ENCODE measurements at places on chromosomes 4 and X.

DNA sequence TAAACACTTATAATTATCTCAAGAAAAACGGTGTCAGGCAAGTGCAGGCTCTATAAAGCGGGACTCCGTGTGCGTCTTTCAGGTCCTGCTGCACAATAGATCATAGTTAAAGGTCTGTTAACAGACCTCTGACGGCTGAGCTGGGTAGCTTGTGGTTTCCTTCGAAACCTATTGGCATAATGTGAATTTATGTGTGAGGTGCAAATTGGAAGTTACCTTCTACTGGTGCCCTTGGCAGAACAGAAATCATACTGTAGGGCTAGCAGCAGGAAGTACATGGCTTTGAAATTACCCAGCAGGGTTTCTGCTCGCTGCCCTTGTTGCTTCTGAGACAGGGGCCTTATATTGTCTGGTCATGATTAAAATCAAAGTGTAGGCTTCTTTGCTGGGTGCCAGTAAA is 216.4 kb upstream of the HAND2 start:
- no peaks in the 10 kb centered on the region for H3K36me3 ChIP-seq
- peaks cover 11% of the 10 kb centered on the region for H3K4me1 ChIP-seq
- no peak overlapping the region for H3K27ac ChIP-seq
- no peak for DNase-seq

- no peak overlapping the region for H3K4me3 ChIP-seq
- no peaks in the 10 kb centered on the region for H3K4me1 ChIP-seq
- H3K36me3 ChIP-seq, result no peaks in the 10 kb centered on the region
- no peak for DNase-seq
- no peak overlapping the region for H3K27ac ChIP-seq
- no peaks in the 10 kb centered on the region for H3K27me3 ChIP-seq
These were observed 9.5 kb upstream of the CXCL8 start for GRCh38 chr4:73730867-73731266.

GRCh38 chrX:123308658-123309057 is 124.6 kb downstream of the GRIA3 start:
- no peak overlapping the region for H3K4me3 ChIP-seq
- DNase-seq, result no peak
- no peaks in the 10 kb centered on the region for H3K27me3 ChIP-seq
- H3K27ac ChIP-seq, result no peak overlapping the region
- no peaks in the 10 kb centered on the region for H3K36me3 ChIP-seq

- H3K27ac ChIP-seq, result no peak overlapping the region
- DNase-seq, result no peak
- no peaks in the 10 kb centered on the region for H3K4me1 ChIP-seq
- H3K4me3 ChIP-seq, result no peak overlapping the region
- H3K36me3 ChIP-seq, result no peaks in the 10 kb centered on the region
- no peaks in the 10 kb centered on the region for H3K27me3 ChIP-seq
These were observed 175.3 kb downstream of the QDPR start for GRCh38 chr4:17336524-17336961.

GRCh38 chr4:59655996-59656395 is 1544.1 kb upstream of the ADGRL3 start:
- no peaks in the 10 kb centered on the region for H3K4me1 ChIP-seq
- H3K36me3 ChIP-seq, result no peaks in the 10 kb centered on the region
- no peak overlapping the region for H3K4me3 ChIP-seq
- DNase-seq, result no peak
- no peaks in the 10 kb centered on the region for H3K27me3 ChIP-seq

DNA sequence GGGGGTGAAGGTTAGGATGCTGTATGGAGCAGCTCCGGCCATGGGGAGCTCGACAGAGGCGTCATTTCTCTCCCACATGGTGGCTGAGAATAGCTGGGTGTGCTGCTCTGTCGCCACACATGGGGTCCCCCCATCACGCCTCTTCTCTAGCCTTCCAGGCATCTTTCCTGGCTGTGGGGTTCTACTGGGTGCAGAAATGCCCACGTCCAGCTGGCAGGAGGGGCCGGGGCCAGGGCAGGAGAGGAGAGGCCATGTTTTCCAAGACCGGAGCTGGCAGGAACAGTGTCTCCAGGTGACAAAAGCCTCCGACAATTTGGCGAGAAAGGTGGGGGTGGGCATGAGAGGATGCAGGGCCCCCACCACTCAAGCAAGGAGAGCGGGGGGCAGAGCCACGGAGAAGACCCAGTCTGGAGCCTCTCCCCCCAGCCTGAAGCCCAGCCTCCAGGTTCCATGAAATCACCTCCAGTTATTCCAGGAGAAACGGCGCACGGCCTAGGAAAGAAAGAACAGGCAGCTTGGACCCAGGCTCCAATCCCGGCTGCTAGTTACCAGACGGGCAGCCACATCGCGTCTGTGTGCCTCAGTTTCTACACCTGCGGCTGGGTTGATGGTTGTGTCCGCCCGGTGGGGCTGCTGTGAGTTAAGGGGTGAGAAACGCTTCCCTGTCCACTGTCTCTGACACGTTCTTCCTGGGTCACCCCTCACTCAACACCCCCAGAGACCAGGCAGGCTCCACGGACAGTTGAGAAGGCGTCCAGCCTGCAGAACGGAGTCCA is 27.4 kb upstream of the SPON2 start:
- H3K27ac ChIP-seq, result no peak overlapping the region
- no peaks in the 10 kb centered on the region for H3K36me3 ChIP-seq
- no peak overlapping the region for H3K4me3 ChIP-seq
- no peaks in the 10 kb centered on the region for H3K27me3 ChIP-seq

DNA sequence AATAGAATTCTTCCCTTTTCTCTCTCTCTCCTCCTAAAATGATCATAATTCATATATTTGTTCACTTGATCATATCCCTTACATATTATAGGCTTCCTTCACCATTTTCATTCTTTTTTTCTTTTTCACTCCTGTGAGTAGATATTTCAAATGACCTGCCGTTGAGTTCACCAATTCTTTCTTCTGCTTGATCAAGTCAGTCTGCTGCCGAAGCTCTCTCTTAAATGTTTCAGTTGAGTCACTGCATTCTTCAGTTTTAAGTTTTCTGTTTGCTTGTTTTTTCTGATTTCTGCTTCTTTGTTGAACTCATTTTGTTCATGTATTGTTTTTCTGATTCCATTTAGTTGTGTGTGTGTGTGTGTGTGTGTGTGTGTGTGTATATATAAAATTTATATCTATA is 354.3 kb downstream of the GPAT3 start:
- no peak for DNase-seq
- H3K27me3 ChIP-seq, result no peaks in the 10 kb centered on the region
- no peak overlapping the region for H3K4me3 ChIP-seq
- H3K36me3 ChIP-seq, result no peaks in the 10 kb centered on the region
- H3K27ac ChIP-seq, result no peak overlapping the region
- H3K4me1 ChIP-seq, result no peaks in the 10 kb centered on the region

GRCh38 chr4:987624-988513 is 1.0 kb downstream of the IDUA start:
- H3K36me3 ChIP-seq, result no peaks in the 10 kb centered on the region
- H3K4me1 ChIP-seq, result peaks cover 14% of the 10 kb centered on the region
- no peak overlapping the region for H3K27ac ChIP-seq
- peak overlapping the region; percentile 74 for H3K4me3 ChIP-seq
- DNase-seq, result no peak

GRCh38 chr4:118081434-118081833 is 47.1 kb downstream of the NDST3 start:
- H3K27ac ChIP-seq, result no peak overlapping the region
- no peak for DNase-seq
- no peaks in the 10 kb centered on the region for H3K4me1 ChIP-seq
- H3K4me3 ChIP-seq, result no peak overlapping the region
- no peaks in the 10 kb centered on the region for H3K27me3 ChIP-seq

DNA sequence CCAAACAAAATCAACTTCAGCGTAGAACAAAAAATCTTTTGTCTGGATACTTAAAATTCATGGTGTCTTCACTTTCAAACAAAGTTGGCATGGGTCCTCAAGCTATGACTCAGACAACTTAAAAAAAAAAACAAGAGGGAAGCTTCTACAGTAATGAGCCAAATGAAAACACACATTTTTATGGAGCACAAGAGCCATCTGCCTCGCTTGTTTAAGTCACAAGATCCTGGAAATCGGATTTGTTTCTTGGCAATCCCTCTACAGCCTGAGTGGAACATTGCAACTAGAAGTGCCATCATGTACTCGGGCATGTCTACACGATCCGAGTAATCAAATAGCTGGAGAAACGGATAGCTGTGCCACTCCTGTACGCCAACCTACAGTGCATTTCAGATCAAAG is 22.6 kb downstream of the LAMP2 start:
- no peak for DNase-seq
- no peak overlapping the region for H3K4me3 ChIP-seq
- no peaks in the 10 kb centered on the region for H3K27me3 ChIP-seq
- H3K27ac ChIP-seq, result no peak overlapping the region
- H3K36me3 ChIP-seq, result peaks cover 4% of the 10 kb centered on the region

GRCh38 chr4:23455456-23456158 is 434.2 kb downstream of the PPARGC1A start:
- no peak overlapping the region for H3K4me3 ChIP-seq
- no peaks in the 10 kb centered on the region for H3K27me3 ChIP-seq
- H3K4me1 ChIP-seq, result no peaks in the 10 kb centered on the region
- no peak overlapping the region for H3K27ac ChIP-seq
- H3K36me3 ChIP-seq, result no peaks in the 10 kb centered on the region

DNA sequence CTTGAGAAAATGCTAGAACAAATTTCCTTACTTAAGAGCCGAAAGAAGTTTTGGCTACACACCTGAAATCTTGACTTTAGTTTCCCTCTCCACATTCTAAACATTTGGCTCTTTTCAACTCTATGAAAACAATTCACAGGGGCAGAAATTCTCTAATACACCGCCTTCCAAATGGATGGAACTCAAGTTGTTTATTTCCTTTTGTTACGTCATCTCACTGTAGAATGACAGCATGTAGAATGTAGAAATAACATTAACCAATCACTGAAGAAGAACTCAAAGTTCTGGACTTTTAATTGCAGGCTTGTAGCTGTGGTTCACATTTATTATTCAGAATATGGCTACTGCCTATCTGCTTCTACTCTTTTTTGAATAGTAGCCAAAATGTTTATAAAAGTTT is 1.9 kb downstream of the DMP1 start:
- no peaks in the 10 kb centered on the region for H3K27me3 ChIP-seq
- no peaks in the 10 kb centered on the region for H3K36me3 ChIP-seq
- peaks cover 10% of the 10 kb centered on the region for H3K4me1 ChIP-seq
- DNase-seq, result no peak
- H3K4me3 ChIP-seq, result no peak overlapping the region
- no peak overlapping the region for H3K27ac ChIP-seq

GRCh38 chrX:120568035-120568434 is 7.3 kb upstream of the CUL4B start:
- no peaks in the 10 kb centered on the region for H3K36me3 ChIP-seq
- DNase-seq, result no peak
- H3K4me3 ChIP-seq, result no peak overlapping the region
- no peaks in the 10 kb centered on the region for H3K4me1 ChIP-seq

DNA sequence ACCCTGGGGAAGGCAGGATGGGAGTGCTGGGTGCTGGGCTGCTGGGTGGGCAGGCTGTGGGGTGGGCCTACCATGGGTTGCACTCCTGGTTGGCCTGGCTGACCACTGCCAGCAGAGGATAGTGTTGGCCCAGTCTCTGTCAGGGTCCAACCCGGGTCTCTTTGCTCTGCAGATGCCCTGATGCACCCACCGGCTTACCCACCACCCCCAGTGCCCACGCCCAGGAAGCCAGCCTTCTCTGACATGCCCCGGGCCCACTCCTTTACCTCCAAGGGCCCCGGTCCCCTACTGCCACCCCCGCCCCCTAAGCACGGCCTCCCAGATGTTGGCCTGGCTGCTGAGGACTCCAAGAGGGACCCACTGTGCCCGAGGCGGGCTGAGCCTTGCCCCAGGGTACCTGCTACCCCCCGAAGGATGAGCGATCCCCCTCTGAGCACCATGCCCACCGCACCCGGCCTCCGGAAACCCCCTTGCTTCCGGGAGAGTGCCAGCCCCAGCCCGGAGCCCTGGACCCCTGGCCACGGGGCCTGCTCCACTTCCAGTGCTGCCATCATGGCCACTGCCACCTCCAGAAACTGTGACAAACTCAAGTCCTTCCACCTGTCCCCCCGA is 14.2 kb upstream of the ADD1 start:
- H3K36me3 ChIP-seq, result no peaks in the 10 kb centered on the region
- no peak overlapping the region for H3K27ac ChIP-seq
- peaks cover 17% of the 10 kb centered on the region for H3K4me1 ChIP-seq
- no peak for DNase-seq
- H3K27me3 ChIP-seq, result no peaks in the 10 kb centered on the region

GRCh38 chrX:76127341-76127740 is 45.5 kb upstream of the PBDC1 start:
- no peaks in the 10 kb centered on the region for H3K4me1 ChIP-seq
- H3K27me3 ChIP-seq, result no peaks in the 10 kb centered on the region
- no peak overlapping the region for H3K4me3 ChIP-seq
- H3K27ac ChIP-seq, result no peak overlapping the region
- no peak for DNase-seq
- H3K36me3 ChIP-seq, result no peaks in the 10 kb centered on the region

DNA sequence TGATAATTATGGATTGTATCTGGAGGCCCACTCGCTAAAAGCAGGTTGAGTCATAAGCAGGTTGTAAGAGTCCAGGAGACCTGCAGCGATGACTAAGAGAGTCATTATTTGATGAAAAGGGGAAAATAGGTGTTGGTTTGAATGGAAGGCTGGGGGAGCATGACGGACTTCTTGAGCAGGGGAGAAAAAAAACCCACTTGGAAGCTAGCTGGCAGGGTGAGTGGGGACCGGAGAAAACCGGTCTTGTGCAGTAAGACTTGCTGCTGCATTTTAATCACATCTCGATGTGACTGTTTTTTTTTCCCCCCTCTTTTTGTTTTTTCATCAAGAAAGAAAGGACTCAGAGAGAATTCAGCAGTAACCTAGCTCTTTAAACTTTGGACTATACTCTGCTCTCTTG is 90.0 kb downstream of the IGSF1 start:
- no peak for DNase-seq
- no peaks in the 10 kb centered on the region for H3K4me1 ChIP-seq
- no peaks in the 10 kb centered on the region for H3K27me3 ChIP-seq
- no peaks in the 10 kb centered on the region for H3K36me3 ChIP-seq
- no peak overlapping the region for H3K4me3 ChIP-seq
- no peak overlapping the region for H3K27ac ChIP-seq

DNA sequence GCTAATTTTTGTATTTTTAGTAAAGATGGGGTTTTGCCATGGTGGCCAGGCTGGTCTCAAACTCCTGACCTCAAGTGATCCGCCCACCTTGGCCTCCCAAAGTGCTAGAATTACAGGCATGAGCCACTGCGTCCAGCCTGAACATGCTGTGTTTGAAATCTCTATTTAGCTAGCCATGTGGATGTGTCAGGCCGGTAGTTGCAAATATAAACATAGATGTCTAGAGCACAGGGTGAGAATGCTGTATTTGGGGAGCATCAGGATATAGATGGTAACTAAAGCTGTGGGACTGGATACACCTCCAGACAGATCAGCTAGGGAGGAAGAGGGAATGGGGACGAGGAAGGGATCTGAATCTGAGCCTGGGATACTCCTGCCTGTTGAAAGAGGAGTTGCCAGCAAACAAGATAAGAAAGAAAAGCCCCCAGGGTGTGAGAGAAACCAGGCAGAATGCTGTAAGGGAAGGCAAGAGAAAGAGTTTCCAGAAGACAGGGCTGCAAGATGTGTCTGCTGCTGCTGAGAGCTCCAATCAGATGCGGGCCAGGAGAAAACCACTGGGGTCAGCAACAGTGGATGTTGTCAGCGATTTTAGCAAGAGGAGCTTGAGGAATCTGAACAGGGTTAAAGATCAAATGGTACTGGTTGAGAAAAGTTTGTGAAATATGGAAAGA is 177.4 kb downstream of the PALLD start:
- no peak for DNase-seq
- H3K27me3 ChIP-seq, result no peaks in the 10 kb centered on the region
- no peaks in the 10 kb centered on the region for H3K4me1 ChIP-seq
- no peak overlapping the region for H3K4me3 ChIP-seq
- no peaks in the 10 kb centered on the region for H3K36me3 ChIP-seq

- no peak overlapping the region for H3K27ac ChIP-seq
- no peak for DNase-seq
- H3K4me3 ChIP-seq, result no peak overlapping the region
- no peaks in the 10 kb centered on the region for H3K4me1 ChIP-seq
- no peaks in the 10 kb centered on the region for H3K36me3 ChIP-seq
These were observed 189.9 kb downstream of the INPP4B start for GRCh38 chr4:142656178-142656577.
